Kidney epithelial cell (primary cell): ENCODE measurements at places on chromosomes 3 and 15.

- DNase-seq: no peak
Observed at GRCh38 chr15:77506311-77507142, 85.8 kb downstream of the HMG20A start.

DNA sequence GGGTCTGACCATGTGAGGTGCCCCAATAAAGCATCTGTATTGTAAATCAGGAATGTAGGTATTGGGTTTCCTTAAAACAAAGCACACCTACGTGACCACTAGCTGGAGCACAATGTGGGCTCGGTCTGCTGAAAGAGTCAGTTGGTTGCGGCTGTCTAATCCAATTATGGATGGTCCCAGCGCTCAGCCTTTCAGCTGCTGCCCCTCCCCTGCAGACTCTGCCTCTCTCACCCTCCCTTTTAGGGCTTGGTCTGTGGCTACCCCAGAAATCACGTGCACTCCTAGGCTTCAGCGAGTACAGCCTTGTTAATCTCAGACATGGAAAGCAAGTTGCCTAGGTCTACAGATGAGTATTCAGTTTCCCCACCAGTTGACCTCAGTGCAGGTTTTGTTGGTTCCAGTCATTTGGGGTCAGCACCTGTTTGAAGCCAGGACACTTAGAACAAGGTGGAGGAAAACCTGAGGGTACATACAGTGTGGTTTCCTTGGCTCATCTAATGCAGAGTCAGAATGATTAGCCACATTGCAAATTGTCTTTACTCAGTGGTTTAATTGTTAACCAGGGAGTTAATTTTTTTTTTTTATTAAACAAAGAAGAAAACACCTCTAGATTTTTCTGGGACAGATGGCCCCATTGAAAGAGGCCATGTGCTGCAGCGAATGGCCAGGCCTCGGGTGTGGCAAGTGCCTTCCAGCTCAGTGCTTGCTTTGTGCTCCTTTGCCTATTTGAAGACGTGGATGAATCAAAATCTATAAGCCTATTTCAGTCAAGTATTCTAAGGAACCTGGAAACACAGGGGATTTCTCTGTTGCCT, 137.7 kb downstream of the IGF1R start:
- DNase-seq: no peak

DNA sequence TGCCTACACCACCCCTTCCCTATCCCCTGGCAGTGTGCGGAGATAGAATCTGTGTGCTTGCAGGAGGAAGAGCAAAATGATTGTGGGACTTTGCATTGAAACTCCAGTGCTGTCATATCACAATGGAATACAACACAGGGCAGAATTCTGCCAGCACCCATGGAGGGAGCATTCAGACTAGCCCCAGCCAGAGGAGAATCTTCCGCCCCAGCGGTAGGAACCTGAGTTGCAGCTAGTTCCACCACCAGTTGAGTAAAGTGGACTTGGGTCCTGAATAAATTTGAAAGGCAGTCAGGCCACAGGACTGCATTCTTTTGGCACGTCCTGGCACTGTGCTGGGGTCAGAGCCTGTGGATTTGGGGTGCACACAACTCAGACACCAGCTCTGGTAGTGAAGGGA, 27.5 kb downstream of the NCBP2 start:
- no peak for DNase-seq

DNA sequence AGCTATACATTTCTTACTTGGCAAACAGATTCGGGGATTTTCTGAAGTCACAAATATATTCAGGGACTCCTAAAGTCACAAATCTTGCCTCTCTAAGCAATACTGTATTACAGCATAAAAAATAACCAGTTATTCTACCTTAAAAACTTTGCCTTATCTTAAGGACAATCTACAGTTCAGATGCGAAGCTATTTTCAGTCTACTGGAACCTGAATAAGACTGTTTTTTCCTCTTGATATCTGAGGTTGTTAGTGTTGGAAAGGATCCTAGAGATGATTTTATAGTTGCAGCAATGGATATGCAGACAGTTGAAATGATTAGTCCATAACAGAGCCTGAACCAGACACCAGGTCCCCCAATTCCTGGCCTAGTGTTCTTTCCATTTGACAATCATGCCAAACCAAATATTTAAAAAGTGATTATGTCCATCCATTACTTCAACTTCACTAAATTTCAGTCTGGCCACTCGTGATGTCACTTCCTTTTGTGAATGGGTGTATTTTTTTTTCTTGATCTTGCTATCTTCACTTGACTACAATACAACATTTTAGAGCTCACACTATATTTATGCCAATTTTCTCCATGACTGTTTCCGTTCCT, 1.8 kb downstream of the HDGFL3 start:
- no peak for DNase-seq

GRCh38 chr15:85615930-85616329, 178.8 kb downstream of the KLHL25 start:
- no peak for DNase-seq

GRCh38 chr3:15542614-15543013, 21.1 kb upstream of the COLQ start:
- DNase-seq: no peak

GRCh38 chr3:159824333-159824732, 164.3 kb upstream of the IL12A start:
- DNase-seq: peak; percentile 79

DNA sequence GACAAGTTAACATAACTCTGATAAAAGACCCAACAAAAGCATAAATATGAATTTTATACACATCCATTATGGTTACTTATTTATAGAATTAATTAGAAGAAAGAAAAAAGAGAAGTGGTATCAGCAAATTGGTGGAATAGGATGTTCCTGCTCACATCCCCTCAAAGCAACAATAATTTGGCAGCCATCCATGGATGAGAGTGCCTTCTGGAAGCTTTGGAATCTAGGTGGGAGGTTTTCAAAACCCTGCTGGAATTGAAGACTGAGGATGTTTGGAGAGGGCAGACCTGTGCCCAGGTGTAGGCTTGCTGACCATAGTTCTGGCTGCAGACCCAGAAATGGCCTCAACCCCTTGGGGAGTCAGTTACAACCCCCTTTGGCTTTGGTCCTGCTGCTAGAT, 91.2 kb downstream of the EDEM1 start:
- DNase-seq: no peak

- peak; percentile 19 for DNase-seq
Observed at GRCh38 chr3:187714404-187714979, 12.1 kb upstream of the RTP2 start.

- DNase-seq: no peak
Observed at GRCh38 chr3:16474920-16475319, 38.6 kb downstream of the RFTN1 start.

DNA sequence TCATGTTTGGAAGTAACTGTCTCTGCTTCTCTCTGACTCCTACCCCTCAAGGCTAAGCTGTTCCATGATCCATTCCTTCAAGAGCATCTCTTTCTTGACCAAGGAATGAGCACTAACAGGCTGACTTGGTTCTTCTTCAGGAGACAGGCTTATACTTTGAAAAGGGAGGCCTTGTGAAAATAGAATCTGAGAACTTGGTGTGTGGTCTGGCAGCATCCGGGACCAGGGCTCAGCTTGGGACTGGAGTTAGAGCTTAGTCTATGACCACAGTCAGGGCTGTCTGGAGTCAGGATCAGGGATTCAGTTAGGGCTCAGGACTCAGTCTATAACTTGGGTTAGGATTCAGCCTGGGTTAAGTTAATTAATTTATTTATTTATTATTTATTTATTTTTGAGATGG, 44.9 kb upstream of the SLC6A6 start:
- DNase-seq: no peak

DNA sequence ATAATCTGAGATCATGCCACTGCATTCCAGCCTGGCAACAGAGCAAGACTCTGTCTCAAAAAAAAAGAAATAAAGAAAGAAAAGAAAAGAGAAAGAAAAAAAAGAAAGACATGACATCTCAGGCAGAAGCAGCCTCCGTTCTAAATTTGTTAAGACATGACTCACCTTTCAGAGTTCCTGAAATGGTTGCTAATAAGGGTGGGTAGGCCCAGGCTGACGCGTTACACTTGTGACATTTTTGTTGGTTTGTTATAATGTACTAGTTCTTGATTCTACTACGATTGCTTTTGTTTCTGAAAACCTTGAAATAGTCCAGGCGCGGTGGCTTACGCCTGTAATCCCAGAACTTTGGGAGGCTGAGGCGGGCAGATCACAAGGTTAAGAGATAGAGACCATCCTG, 21.0 kb downstream of the SLC25A20 start:
- DNase-seq: no peak

DNA sequence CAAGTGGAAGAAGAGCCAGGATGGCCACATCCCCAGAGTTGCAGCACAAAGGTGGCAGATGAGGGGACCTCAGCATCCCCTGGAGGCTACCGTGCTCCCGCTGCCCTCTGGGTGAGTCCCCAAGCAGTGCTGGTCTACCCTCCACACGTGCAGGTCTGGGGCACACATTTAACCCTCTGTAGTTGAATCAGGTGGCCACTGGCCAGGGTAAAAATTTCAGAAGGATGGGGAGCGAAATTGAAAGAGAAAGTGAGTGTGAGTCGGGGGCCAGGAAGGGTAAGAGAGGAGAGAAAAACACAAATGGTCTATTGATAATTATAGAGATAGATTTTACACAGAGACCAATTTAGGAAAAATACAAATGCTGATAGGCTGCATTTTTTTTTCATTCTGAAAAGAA, 139.5 kb upstream of the EIF1B start:
- DNase-seq: no peak

- no peak for DNase-seq
Observed at GRCh38 chr3:63128380-63128779, 149.7 kb upstream of the SYNPR start.

DNA sequence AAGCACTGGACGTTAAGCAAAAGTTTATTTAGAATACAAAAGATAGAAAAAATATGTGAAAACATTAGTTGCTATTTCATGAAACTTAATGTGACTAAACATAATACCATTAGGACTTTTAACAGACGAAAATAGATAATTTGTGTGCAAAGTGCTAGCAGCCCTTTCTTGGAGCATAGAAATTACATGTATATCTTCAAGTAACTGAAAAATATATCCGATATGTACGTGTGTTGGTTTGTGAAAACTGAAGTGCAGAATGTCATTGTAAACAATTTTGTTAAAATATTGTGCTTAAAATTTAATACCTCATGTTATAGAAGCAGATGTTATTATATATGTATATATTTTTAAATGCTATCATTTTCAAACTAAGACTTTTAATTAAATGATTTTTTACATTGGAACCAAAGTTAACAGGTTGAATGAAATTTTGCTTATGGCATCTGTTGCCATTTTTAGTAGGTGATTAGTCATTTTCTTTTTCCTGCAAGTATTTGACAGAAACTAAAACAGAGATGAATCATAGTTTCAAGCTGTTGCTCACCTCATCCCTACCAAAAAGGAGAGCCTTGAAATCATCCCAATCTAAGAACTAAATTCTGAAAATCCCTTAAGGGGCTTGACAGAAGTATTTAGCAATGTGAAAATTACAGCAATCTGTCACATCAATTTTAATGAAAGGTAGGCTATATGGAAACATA, 334.8 kb downstream of the NAALADL2 start:
- DNase-seq: peak; percentile 14

DNA sequence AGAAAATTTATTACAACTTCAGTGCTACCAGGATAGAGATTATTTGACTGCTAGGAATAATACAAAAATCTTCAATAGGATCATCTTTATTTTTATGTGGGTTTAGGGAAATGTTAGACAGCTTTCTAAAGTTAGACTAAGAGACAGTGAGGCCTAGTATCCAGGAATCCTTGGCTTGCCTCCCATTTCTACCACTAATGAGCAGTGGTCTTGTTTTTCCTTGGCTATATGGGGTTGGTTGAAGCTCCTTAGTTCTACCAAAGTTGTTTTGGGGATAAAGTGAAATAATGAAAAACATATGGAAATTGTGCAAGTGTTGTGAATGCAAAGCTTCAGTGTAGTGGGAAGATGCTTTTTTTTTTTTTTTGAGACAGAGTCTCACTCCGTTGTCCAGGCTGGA, 16.8 kb downstream of the AP4E1 start:
- DNase-seq: no peak

DNA sequence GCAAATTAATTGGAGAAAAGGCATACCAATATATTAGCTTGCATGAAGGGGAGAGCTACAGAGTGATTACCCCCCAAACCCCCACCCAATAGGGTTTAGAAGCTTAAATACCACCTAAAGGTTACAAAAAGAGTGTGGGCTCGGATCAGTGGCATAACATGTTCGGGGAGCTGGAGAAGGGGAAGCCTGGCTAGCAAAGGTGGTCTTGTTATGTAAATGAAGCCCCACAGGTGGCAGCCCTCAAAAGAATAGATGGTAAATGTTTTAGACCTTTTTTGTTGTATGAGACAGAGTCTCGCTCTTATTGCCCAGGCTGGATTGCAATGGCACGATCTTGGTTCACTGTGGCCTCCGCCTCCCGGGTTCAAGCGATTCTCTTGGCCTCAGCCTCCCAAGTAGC, 10.9 kb upstream of the PXK start:
- no peak for DNase-seq

GRCh38 chr3:66427352-66427751, 73.5 kb downstream of the LRIG1 start:
- no peak for DNase-seq

DNA sequence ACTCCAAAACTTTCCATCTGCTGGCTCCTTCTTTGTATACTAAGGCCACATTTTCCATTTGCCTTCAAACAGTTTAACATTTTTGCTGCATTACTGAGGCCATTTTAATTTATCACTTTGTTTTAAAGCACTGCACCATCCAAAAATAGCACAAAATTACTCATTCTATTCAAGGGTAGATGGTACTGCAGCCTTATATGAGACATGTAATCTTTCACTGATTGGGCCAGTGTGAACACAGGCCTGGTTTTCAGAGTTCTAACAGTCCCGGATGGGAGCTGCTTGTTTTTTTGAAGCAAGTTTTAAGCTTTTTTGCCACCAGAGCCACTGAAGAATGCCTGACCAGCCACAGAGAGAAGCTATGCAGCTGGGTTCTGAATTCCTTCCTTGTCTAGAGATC, 172.3 kb upstream of the TSC22D2 start:
- no peak for DNase-seq

GRCh38 chr3:149534671-149535332, 60.3 kb downstream of the TM4SF4 start:
- no peak for DNase-seq
